Stimulated activated CD8-positive, alpha-beta memory T cell treated with anti-CD3 and anti-CD28 coated beads, Interleukin-12 subunit alpha, Interleukin-12 subunit beta, amount 100 ng/mL, for 4 hours (primary cell): ENCODE measurements at places on chromosomes 2 and 18.

- DNase-seq: no peak
These were observed 130.4 kb downstream of the MEIS1 start for GRCh38 chr2:66565291-66565690.

DNA sequence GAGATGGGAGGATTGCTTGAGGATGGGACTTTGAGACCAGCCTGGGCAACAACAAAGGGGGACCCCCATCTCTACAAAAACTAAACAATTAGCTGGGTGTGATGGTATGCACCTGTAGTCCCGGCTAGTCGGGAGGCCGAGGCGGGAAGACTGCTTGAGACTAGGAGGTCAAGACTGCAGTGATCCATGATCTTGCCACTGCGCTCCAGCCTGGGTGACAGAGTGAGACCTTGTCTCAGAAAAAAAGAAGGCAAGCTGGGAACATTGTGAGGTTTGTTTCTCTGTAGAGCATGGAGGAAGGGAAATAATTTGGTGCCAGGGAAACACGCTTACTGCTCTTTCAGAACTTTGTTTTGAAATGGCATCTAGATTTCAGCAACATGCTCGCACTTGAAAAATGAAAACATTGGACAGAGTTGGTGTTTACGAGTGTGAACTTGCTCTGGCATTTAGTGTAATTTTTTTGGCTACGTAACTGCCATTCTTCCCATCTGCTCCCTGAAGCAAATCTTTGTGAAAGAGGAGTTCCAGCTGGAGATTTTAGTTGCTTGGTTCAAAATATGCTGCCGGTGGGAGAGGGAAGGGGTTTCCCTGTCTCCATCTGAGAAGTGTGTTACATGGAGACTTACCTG lies 125.6 kb upstream of the DLX2 start:
- DNase-seq: no peak

DNA sequence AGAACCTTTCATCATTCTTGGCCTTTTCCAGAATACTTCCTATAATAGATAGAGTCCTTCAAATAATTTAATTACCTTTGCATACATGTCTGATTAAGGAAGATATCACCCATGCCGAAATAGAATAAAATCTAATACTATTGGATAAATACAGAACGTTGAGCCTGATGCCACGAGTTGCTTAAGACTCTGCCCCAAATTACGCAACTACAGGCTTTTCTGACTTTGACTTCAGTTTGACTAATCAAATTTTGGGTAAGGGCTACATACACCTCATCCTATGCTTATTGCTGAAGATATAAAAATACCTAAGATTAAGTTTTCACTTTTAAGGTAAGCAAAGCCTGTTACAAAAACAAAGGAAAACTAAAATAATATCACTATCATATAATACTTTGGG lies 1065.1 kb upstream of the NRXN1 start:
- no peak for DNase-seq

GRCh38 chr18:7603259-7604000 lies 36.3 kb downstream of the PTPRM start:
- DNase-seq: no peak

DNA sequence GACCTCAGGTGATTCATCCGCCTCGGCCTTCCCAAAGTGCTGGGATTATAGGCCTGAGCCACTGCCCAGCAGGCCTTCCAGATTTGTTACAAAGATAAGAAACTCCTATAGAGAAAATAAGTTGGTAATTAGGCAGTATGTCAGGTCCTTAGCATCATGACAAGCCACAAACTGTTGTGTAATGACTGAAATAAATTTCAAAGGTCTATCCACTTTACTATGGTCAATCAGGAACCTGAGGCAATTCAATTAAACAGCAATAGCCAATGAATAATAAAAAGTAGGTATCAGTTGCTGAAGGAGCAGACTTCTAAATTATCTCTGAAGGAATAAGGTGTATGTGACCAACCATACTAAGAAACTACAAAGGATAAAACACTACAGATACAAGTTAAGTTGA lies 62.4 kb upstream of the ATIC start:
- no peak for DNase-seq

DNA sequence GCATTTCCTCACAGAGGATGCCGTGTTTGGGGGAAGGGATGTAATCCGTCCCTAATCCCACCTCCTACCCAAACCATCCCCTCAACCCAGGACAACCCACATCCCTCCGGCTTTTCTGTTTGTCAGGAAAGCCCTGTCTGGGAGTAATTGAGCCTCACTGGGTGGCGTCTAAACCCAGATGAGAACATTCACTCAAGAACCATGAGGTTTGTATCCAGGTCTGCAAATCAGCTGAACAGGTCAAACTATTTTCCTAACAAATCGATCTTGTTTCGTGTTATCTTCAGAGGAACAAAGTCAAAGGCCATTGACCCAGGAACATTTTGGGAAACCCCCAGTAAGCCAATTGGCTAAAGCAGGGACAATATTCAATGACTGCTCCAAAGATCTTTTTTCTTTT lies 25.7 kb downstream of the CYP27C1 start:
- no peak for DNase-seq

DNA sequence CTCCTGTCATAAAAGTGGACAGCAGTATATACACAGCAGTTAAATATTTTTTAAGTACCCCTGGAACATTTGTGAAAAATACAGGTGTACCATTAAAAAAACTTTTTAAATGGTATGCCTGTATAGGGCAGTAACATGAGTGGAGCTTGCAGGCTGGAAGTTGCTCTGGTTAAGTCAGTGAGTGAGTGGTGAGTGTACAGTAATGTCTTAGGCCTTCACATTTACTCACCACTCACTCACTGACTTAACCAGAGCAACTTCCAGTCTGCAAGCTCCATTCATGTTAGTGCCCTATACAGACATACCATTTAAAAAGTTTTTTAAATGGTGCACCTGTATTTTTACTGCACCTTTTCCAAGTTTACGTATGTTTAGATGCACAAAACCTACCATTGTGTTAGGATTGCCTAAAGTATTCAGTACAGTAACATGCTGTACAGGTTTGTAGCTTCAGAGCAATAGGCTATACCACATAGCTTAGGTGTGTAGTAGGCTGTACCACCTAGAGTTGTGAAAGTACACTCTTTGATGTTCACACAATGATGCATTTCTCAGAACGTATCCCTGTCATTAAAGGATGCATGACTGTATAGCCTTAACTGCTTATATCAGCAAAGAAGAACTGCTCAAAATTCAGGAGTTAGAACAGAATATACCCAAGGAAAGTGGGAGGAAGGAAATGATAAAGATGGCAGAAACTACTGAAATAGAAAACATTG lies 112.6 kb downstream of the EHBP1 start:
- no peak for DNase-seq

DNA sequence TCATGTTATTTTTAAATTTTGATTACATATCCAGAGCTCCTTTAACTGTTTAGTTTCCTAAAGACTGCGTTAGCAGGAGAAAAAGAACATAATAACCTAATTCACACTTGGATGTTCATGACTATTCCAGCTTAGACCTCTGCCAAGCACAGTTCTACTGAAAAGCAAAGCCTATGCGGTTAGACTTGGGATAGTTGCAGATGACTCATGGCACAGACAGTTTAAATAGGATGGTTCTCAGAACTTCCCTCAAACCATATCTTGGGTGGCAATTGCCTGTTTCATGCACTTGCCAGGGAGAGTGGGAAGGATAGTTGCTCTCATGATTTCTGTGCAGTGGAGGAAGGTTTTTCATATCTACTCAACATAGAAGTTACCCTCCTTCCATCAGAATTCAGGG lies 149.7 kb upstream of the KLHL29 start:
- DNase-seq: no peak

GRCh38 chr2:128449226-128450061 lies 130.8 kb upstream of the HS6ST1 start:
- DNase-seq: no peak

DNA sequence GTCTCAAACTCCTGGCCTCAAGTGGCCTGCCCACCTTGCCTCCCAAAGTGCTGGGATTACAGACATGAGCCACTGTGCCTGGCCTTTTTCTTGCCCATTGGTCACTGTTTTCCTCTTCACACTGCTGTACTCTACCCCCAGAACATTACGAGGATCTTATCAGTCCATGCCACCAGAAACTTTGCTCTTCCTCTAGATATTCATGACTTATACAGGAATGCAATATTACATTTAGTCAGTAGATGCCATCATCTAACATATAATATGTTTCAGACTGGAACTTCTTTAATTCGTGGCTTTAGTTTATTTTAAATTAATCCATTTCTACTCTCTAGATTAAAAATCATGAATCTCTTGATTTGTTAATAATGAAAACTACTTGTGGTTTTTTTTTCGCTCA lies 135.5 kb downstream of the COMMD1 start:
- DNase-seq: no peak

- DNase-seq: no peak
These were observed 53.4 kb upstream of the ODC1 start for GRCh38 chr2:10501451-10501961.

DNA sequence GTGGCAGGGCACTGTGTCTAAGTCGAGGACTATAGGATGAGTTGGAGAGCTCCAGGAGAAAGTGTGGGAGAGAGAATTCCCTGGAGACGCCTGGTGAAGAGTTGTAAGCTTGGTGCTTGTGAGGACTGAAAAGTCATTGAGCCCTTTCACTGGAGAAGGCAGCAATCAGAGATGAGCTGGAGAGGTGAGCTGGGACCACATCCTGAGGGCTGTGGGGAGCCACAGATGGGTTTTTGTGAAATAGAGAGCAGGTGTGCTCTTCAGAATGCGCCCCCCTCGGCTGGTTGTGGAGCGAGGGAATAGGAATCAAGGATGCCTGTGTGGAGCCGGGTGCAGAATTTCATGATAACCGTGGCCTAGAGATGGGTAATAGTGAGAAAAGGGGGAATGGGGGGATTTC lies 224.3 kb downstream of the KLHL29 start:
- no peak for DNase-seq

GRCh38 chr2:150127995-150128394 lies 359.5 kb downstream of the RND3 start:
- no peak for DNase-seq

- DNase-seq: no peak
These were observed 542.2 kb downstream of the XIRP2 start for GRCh38 chr2:167430447-167430846.

DNA sequence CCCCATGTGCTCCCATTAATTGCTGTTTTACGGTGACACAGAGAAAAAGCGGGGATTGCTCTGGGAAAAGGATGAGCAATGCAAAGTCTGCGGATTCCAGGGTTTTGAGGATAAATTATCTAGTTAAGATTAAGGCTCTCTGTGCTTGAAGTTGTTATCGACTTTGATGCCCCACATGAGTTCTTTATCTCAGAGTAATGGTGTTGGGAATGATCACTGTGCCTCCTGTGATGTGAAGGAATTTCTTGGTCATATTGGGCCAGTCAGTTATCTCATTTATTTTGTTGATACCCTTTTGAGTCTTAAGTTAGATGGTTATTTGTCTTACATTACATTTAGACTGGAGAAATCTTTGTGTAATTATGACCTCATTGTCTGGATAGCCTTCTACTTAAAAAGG lies 184.6 kb upstream of the MEX3C start:
- no peak for DNase-seq

GRCh38 chr2:161046876-161047275 lies 113.4 kb upstream of the TANK start:
- no peak for DNase-seq

GRCh38 chr2:197700960-197701359 lies 4.2 kb upstream of the MARS2 start:
- no peak for DNase-seq

DNA sequence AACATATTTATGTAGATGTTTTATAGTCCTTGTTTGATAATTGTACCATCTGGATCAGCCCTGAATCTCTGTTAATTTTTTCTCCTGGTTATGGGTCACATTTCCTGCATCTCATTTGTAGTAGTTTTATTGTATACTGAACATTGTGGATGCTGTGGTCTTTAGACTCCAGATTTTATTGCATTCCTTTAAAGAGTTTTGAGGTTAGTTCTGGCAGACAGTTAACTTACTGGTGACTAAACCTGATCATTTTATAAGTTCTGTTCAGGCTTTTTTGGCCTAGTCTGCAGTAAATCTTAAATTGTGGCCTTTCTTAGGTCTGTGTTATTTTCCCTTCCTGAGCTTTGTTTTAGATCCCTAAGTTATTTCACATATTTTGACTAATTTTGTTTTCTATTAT lies 84.3 kb downstream of the FANCL start:
- DNase-seq: no peak

DNA sequence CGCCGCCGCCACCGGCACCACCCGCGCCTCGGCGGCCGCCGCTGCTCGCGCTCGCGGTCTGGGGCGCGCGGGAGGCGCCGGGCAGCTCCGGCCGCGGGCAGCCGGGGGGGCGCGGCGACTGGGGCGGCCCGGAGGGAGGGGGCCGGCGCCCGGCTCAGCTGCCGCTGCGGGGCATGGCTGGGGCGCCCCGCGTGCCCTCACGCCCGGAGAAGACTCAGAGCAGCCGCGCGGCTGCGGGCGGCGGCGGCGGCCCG lies 295 bp downstream of the GAREM1 start:
- DNase-seq: no peak

- DNase-seq: no peak
These were observed 779 bp downstream of the MALL start for GRCh38 chr2:110114831-110115255.

- DNase-seq: no peak
These were observed 685.9 kb downstream of the ARHGAP15 start for GRCh38 chr2:143815082-143815481.

DNA sequence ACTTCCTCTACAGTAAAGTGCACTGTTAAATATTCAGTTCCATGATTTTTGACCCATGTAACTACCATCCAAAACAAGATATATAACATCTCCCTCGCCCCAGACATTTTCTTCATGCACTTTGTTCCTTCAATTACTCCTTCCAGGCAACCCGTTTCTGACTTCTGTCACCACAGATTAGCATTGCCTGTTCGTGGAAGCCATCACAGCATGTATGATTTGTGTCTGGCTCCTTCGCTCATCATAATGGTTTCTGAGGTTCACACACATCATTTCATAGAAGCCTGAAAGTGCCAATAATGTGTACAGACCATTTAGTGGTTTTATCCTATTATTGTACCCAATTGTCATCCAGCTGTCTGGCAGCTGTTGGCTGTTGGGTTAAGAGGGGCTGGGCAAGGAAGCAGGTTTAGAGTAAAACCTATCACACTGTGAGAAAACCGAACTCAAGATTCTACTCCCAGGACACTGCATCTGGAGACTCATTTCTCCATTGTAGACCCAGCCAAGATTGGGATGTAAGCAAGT lies 16.1 kb downstream of the ARHGAP28 start:
- DNase-seq: no peak

- DNase-seq: no peak
These were observed 27.7 kb downstream of the LOXHD1 start for GRCh38 chr18:46629361-46629760.

- DNase-seq: no peak
These were observed 85.2 kb upstream of the RPE start for GRCh38 chr2:209917154-209917771.

DNA sequence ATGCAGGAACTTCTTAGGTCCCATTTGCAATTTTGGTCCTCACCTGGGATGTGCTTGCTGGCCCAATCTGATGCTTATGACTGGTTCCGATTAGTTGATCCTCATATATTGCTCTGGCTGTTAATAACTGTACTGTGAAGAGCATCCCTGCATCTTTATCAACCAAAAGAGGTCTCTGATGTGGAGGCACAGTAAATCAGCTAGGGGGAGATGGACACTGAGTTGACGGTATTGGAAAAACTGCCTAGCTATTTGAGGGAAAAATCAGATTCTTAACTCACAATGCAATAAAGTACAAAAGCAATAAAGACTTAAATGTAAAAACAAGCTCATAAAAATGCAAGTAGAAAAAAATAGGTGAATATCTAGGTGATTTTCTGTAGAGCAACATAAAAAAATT lies 188.0 kb upstream of the TCF4 start:
- DNase-seq: no peak
